ENCODE measurements at places on chromosomes 1 and 21.

DNA sequence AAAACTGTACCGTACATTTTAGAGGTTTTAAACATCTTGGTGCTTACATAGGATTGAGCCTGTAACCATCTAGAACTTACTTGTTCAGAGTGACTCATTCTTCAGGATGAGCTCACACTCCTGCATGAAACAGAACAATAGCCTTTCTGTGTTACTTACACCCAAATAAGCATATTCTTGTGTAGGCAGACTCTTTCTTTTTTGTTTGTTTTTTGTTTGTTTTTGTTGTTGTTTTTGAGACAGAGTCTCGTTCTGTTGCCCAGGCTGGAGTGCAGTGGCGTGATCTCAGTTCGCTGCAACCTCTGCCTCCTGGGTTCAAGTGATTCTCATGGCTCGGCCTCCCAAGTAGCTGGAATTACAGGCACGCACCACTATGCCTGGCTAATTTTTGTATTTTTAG is 3.8 kb upstream of the CA6 start:
- no peak for DNase-seq

- DNase-seq: no peak
Observed at GRCh38 chr1:40783001-40783905, at the start of gene KCNQ4. TSS of gene KCNQ4 (plus strand) at chr1:40783787. CDS start at chr1:40784094, 307 bp downstream.

DNA sequence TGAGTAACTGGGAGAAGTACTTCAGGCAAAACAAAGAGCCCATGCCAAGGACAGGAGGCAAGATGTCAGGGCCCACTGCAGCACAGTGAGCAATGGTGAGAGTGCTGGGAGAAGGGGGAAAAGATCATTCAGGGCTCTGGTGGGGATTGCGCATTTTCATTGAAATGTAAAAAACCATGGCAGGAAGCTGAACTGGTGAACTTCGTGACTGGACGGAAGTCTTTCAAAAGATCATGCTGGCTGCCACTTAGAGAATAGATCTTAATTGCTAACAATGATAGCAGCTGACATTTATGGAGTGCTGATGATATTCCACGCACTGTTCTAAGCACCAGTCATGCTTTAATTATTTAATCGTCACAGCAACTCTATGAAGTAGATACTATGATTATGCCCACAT is 107.0 kb downstream of the TGFBR3 start:
- DNase-seq: no peak

DNA sequence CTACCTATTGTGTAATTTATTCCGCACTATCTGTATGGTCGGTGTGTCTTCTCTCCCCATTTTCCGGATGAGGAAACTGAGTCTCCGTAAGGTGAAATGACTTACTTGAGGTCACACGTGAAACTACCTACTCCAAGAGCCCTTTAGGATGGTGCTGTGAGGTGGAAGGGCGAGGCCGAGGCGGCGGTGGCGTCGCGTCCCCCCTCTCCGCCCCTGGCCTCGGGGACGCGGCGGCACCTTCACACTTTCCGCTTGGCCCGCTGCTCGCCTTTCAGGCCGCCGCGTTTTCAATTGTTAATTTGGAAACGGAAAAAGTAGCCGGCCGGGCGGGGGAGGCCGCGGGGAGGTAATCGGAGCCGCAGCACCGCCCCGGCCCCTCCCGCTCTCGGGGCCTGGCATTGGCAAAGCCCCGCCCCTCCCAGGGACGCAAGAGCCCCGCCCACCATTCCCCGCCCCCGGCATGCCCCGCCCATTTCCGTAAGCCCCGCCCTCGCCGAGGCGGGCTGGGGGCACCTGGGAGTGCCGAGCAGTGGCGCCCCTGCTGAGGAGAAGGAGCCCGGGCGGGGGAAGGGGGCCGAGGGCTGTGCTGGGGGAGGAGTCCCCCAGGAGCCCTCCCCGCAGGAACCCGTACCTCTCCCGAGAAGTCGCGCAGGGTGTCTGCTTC is 18.6 kb downstream of the KCNQ4 start:
- DNase-seq: peak; percentile 80

- DNase-seq: no peak
Observed at GRCh38 chr1:209542585-209542984, 40.9 kb upstream of the CAMK1G start.

GRCh38 chr21:42840411-42841155 is 38.8 kb downstream of the WDR4 start:
- DNase-seq: no peak

DNA sequence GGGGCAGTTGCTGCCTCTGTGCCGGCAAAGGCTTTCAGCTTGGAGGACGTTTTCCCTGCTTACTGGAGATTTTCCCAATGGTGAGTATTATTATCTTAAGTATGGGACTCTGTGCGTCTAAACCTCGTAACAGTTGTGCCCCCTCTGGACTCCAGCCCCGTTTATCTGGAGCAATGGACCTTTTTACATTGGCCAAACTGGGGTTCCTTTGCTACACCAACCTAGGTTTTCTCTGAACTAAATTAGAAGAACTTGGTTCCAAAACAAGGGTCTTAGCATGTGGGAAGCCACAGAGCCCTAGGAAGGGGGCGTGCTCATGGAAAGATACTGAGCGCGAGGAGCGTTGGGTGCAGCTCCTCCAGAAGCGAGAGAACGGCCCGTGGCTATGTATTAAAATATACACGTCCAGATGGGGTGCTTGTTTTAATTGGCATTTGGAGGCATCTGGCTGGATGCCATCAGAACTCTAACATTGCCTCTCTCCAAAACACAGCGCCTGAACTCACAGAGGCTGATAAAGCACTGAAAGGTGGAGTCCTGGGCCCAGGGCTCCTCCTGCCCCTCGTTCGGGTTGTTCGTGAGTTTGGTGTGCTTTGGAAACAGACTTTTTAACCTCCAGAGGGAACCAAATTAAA is 28.4 kb downstream of the POFUT2 start:
- no peak for DNase-seq

DNA sequence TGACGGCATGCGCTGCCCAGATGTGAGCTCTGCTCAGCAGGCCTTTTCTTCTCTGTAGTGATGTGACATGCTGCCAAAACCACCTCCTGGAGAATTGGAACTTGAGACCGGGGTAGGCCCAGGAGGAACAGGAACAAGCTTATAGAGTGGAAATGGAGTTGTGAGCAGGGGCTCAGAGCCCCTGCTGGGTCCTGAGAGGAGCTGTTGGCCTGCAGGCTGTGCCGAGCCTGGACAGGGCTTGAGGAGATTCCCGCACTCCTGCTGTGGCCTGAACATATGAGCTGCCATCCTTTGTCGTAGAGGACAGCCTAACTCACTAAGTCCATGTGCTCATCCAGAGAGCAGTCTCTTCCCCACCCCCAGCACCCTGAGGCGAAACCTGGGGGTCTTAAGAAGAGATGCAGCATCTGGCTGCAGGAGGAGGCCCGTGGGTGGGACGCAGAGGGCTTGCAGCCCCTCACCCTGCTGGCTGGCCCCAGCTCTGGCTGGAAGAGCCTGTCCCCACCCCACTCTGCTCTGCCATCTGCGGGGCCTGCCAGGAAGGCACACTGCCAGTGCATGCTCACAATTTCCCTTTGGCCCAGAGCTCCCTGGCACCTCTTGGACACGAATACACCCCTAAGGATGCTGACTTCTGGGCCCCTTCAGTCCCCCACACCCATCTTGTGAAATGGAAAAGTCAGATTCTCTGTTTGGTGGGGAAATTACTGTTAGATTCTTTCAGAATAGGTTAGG is 42.5 kb downstream of the PTPRF start:
- DNase-seq: no peak

- DNase-seq: no peak
Observed at GRCh38 chr1:215833941-215834729, 267.0 kb downstream of the KCTD3 start.

- no peak for DNase-seq
Observed at GRCh38 chr1:24942789-24943188, 12.7 kb upstream of the RUNX3 start.

DNA sequence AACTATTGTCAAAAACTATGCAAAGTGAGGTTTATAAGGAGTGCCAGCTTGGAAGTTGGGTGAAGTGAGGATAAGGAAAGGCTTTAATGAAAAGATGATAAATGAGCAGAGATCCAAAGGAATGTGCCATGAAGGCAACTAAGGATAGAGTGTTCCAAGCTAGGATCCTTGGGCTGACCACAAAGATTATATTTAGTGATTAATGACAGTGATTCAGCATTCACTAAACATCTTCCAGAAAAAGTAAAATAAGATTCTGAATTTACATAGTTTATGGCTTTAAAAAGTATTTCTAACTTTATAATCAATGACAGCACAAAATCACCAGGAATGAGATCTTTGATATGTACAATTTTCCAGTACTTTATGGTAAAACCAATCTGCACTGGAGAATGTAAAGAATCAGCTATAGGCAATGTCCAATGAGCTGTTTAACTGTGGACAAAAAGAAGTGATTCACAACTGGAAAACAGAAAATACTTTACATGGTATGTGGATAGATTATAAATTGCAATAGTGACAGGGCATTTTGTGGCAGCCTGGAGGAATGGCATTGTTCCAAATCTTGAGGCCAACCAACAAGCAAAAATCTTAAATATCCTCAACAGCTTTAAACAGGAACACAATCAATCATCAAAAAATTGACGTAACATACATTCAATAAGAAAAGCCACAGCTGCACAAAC is 91.2 kb upstream of the KCTD3 start:
- DNase-seq: no peak

- DNase-seq: no peak
Observed at GRCh38 chr1:84171481-84171880, 27.4 kb downstream of the PRKACB start.

DNA sequence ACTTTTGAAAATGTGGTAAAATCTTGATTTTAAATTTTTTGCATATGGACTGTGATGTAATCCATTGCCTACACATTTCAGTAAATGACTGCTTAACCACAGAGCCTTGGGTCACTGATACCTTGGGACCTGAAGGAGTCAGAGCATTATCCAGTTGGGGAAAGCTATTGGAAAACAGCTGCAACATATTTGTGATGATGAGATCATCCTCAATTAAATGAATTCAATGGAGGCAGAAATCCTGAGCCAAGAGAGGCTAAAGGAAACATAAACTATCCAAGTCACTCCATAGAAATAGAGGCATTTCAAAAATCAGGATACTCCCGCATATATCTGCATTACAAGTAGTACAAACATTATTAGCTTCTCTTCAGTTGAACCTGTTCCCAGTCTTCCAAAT is 99.8 kb upstream of the PRMT6 start:
- no peak for DNase-seq

DNA sequence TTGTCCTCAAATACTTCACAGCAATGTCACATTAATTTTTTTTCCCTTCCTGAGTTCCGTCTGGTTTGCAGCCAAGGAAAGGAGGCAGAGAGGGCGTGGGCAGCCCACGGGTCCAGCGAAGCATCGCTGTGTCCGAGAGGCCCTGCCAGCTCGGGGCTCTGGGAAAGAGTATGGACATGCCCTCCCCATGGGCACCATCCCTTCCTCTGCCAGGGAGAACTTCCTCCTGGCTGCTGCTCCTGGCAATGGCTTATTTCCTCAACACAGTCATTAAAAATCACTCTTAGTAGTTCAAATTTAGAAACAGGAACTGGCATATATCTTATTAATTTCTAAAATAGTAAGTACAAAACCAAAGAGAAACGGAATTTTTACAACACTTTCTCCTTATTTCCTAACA is 115.4 kb downstream of the RIPK4 start:
- DNase-seq: no peak

- no peak for DNase-seq
Observed at GRCh38 chr1:79448426-79448825, 441.9 kb upstream of the ADGRL4 start.

DNA sequence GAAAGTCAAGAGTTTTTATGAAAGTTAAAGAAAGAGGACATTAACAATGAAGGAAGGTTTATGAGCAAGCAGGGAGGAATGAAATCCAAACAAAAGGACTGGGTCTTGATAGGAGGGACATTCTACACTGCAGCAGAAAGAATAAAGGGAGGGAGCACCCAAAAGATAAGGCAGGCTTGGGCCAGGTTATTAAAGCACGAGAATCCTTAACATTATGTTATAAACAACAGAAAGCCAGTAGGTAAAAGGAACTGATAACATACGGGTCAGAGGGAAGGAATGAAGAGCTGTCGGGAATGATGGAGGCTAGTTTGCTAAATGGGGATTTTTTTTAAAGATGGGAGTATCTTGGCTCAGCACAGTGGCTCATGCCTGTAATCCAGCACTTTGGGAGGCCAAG is 19.4 kb downstream of the LPGAT1 start:
- no peak for DNase-seq

GRCh38 chr1:75130865-75131564 is 3.2 kb upstream of the LHX8 start:
- DNase-seq: no peak

DNA sequence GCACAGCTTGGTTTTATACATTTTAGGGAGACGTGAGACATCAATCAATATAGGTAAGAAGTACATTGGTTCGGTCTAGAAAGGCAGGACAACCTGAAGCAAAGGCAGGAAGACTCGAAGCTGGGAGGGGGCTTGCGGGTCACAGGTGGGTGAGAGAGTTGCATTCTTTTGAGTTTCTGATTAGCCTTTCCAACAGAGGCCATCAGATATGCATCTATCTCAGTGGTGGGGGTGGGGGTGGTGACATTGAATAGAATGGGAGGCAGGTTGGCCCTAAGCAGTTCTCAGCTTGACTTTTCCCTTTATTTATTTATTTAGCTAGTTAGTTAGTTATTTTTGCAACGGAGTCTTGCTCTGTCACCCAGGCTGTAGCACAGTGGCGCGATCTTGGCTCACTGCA is 85.6 kb downstream of the WDR4 start:
- DNase-seq: no peak

GRCh38 chr1:161324020-161324419 is 9.8 kb downstream of the SDHC start:
- no peak for DNase-seq

GRCh38 chr1:217418269-217419193 is 212.4 kb downstream of the GPATCH2 start:
- no peak for DNase-seq

Data from stimulated activated CD8-positive, alpha-beta memory T cell treated with anti-CD3 and anti-CD28 coated beads, Interleukin-2, amount 100 ng/mL, for 1 hour (primary cell).